ENCODE measurements at places on chromosomes 1 and 21.

DNA sequence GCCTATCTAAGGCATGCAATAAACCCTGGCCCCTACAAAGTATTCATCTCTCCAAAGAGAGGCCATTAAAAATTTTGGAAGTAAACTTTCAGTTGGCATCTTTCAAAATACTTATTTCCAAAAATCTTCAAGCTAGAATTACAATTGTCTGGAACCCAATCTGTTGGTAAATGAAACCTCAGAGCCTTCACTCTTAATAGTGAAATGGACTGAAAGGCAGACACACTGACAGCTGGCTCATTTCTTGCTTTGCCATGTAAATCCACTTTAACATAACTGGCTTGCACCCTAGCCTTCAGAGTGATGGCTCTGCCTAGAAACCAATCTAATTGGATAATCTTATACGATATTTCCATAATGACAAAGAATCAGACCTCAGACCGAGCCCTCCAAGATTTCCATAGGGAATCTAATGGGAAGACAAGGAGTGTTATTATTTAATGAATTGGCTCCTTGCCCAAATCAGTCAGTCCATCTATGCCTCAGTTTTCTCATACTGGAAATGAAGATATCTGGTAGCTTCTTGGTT is 9.2 kb upstream of the PALMD start:
- no peak for ATAC-seq

DNA sequence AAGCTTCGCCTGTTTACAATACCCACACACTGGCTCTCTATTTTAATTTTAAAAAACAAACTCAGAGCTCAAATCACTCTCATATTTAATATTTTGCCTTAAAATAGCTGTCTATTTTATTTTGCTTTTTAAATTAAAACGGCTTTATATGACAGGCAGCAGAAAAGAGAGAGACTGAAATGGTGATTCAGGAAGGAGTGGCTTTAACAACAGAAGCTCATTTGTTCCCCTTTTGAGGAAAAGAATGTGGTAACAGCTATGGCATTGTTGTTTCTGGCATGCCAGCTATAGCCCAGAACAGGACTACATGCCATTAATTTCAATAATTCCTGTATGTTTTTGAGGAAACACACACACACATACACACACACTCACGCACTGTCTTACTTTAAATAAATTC is 234.2 kb upstream of the PTBP2 start:
- ATAC-seq: peak; percentile 10

DNA sequence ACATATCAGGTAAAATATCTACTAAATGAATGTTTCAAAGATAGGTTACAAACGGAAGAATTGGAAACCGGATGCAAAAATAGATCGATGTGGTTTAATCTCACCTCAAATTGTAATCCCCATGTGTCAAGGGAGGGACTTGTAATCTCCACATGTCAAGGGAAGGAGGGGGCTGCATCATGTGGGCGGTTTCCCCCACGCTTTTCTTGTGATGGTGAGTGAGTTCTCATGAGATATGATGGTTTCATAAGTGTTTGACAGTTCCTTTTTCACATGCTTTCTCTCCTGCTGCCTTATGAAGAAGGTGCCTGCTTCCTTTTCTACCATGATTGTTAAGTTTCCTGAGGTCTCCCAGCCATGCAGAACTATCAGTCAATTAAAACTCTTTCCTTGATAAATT is 408.7 kb upstream of the TMPRSS15 start:
- ATAC-seq: no peak

GRCh38 chr1:244210884-244211558 is 159.9 kb downstream of the ZBTB18 start:
- ATAC-seq: no peak

DNA sequence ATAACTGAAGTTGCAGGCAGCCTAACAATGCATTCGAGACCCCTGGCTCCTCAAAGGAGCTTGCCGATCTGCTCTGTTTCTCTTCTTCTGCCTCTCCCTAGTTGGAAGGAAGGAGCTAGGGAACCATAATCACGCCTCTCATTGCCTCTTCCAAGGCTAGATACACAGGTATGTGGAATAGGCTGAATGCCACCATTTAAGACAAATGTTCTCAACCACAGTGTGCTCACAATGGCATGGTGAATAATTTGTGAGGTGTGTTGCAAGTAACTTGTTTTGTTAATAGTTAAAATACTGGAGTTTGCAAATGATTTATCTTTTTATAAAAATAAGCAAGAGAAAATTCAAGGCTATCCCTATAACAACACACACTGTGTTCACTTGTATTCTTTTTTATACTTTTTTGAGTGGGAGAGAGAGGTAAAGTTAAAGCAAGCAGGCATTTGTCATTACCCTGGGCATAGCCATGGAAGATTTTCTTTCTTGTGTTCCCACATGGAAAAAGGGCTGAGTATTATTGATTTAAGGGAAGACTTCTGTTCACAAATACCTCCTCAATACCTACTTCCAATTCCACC is 45.4 kb upstream of the SYT6 start:
- no peak for ATAC-seq

GRCh38 chr1:156226116-156226538 is 13.3 kb downstream of the PMF1 start:
- ATAC-seq: no peak

GRCh38 chr1:6891781-6892579 is 106.7 kb downstream of the CAMTA1 start:
- no peak for ATAC-seq
